ENCODE measurements at places on chromosomes 11 and 22. TPM values are rescaled to one million over a fixed set of nuclear protein-coding genes. Genes with fewer than 3 reads are reported as not detected.

Gene ACER3
- 9.7 TPM for polyA plus RNA-seq

Gene CELSR1
- 1.0 TPM for polyA plus RNA-seq

Gene PHOX2A
- not detected for polyA plus RNA-seq

Gene MRGPRE
- not detected for polyA plus RNA-seq

Gene IFITM10
- polyA plus RNA-seq, result 0.06 TPM

Gene MS4A6A
- not detected for polyA plus RNA-seq

Gene MAJIN
- not detected for polyA plus RNA-seq

Gene MS4A2
- polyA plus RNA-seq, result not detected

Gene PGGHG
- polyA plus RNA-seq, result 13.2 TPM

Gene MYEOV
- 3.6 TPM for polyA plus RNA-seq

Gene UPK3A
- polyA plus RNA-seq, result not detected

Gene SLCO2B1
- not detected for polyA plus RNA-seq

Gene FGF4
- polyA plus RNA-seq, result not detected

Gene CDC42EP2
- 23.2 TPM for polyA plus RNA-seq

Gene AGBL2
- polyA plus RNA-seq, result 1.7 TPM

Gene ELMOD1
- polyA plus RNA-seq, result 0.04 TPM

Gene PIM3
- 5.8 TPM for polyA plus RNA-seq

Gene MAP6
- polyA plus RNA-seq, result 12.3 TPM

Gene ANO5
- not detected for polyA plus RNA-seq

Gene GAB2
- 8.4 TPM for polyA plus RNA-seq

Gene TPBGL
- polyA plus RNA-seq, result not detected

Gene RAB39A
- polyA plus RNA-seq, result not detected

Gene SMC1B
- not detected for polyA plus RNA-seq

All from BJ (cell line).